Stimulated activated CD8-positive, alpha-beta memory T cell treated with anti-CD3 and anti-CD28 coated beads, Interleukin-2, amount 100 ng/mL, for 1 hour (primary cell): ENCODE measurements at places on chromosomes 4 and X.

- no peak for DNase-seq
Observed at GRCh38 chr4:133555671-133556070, 406.6 kb downstream of the PCDH10 start.

DNA sequence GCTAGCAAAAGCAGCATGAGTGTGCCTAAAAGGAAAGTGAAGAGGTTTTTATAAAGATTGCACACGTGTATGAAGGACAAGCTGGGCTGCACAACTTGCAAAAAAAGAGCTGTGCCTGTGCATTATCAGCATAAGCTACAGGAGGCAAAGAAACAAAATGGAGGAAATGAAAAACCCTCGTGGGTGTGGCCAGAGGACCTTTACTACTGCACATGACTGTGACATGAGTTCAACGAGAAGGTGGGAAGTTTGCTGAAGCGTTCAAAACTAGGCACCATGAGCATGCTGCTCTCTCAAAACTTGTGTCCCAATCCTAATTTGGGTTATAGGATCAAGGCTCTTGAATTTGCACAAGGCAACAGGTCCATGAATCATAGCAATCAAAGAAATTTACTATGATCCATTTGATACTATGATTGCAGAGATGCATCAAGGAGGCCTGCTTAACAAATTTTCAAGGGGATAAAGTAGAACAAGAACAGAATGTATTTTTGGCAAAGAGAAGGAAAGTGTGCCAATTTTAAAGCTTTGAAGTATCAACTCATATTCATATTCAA lies 38.1 kb upstream of the CXorf38 start:
- no peak for DNase-seq

GRCh38 chr4:6668391-6668790 lies 25.3 kb upstream of the S100P start:
- no peak for DNase-seq

DNA sequence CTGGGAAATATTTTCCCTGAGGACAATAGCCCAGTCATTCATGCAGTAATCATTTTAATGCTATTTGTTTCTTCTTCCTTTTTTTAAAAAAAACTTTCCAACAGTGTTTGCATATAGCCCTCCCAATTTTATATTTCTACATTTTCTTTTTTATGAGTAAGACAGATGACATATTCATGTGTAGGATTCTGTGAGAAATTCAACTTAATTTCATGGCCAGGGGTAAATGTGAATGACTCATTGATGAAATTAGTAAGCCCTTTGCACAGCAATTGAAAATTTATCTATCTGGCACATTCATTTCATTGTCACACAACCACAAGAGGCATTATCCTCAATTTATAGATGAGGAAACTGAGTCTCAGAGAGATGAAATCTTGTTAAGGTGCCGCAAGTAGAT lies 13.7 kb upstream of the SMIM20 start:
- no peak for DNase-seq

DNA sequence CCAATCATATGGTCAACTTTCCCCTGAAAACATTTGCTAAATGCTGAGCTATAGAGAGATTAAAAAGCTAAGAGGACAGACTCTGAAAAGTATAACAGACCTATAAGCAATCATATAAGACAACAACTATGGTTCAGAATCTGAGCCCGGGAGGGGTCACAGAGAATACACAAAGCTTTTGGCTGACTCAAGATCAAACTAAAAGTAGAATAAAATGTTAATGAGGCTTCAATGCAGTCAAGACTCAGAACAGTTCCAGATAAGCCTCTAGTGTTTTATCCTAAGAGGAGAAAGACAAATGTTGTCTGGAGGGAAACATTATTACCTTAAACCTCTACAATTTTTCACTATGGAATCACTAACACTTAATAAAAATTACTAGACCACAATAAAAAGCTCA lies 175.4 kb upstream of the VEGFC start:
- no peak for DNase-seq

GRCh38 chrX:146973283-146973682 lies 158.7 kb upstream of the CXorf51A start:
- no peak for DNase-seq

DNA sequence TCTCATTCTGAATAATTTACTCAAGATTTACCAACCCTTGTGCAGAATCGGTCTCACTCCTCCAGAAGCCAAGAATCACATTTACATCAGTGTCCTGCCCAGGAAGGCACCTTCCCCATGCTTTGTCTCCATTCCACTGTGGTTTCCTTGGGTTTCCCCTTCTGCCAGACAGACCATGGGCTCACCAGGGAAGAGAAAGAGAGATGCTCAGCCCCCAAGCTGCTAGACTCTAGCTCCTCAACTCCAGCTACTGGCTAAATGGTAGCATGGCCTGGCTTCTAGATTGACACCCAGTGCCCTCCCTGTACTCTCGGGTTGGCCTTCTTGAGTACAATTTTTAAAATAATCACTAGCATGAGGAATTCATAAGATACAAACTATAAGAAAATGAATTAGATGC lies 12.9 kb downstream of the TLR10 start:
- no peak for DNase-seq

- no peak for DNase-seq
Observed at GRCh38 chr4:147354237-147354636, 126.7 kb upstream of the EDNRA start.

DNA sequence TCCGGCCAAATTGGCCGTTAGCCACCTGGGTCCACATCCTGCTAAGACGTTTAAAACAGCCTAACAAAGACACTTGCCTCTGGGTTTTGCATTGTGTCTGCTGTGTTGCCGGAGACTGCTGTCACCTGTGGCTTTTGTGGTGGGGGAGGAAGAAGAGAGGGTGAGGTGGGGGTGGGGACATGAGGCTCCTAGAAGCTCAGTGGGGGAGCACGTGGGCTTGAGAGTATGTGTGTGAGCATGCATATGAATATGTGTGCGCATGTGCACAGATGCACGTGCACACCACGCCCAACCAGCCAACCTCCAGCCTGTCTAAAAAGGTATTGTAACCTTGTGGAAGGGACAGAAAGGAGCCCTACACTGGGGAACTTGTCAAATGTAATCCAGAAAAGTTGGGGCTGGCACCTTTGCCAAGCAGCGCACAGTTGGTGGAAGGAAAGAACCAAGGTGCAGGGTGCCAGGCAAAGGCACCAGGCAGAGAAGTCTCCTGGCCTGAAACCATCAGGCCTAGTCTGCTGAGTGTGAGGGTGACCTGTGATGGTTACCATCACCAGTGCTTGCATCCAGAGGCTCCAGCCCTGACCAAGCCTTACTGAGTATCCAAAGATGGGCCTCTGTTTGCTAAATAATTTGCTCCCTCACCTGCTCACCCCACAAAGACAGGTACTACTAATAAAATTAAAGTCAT lies 10.1 kb upstream of the SASH3 start:
- peak; percentile 54 for DNase-seq

DNA sequence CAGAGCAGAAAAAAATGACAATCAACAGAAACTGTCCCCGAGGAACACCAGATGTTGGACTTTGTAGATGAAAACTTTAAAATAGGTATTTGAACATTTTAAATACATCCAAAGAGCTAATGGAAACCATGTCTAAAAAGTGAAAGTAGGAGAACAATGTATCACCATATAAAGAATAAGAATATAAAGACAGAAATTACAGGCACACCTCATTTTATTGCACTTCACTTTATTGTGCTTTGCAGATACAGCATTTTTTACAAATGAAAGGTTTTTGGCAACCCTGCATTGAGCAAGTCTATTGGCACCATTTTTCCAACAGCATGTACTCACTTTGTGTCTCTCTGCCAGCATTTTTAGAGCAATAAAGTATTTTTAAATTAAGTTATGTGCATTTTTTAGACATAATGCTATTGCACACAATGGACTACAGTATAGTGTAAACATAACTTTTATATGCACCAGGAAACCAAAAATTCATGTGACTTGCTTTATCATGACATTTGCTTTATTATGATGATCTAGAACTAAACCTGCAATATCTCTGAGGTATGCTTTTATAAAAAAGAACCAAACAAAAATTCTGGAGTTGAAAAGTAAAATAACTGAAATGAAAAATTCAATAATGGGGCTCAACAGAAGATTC lies 212.4 kb upstream of the CASK start:
- no peak for DNase-seq

GRCh38 chr4:108828620-108829019 lies 65.8 kb upstream of the ETNPPL start:
- DNase-seq = no peak
